Progenitor cell of endocrine pancreas (in vitro differentiated cells): ENCODE measurements at places on chromosomes 6 and 20.
A peak's percentile ranks its signal among the peaks of the same experiment; 100 is the strongest.

DNA sequence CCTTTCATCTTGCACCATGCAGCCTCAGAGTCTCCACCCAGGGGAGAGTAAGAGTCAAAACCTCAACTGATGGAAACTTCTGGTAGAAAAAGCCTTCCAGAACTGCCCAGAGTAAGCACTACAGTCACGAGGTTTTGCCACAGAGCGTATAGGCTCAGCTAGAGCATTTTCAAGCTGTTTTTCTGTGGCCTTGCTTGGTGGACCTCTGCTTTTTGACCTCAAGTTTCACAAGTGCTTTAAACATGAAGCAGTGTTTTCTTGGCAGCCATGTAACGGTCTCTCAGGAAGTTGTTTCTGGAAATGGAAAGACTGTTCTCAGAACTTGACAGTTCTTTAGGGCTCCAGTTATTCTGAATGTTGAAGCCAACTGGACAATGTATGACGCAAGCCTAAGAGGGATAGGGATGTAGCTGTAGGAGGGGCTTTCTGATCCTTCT, 146.5 kb downstream of the ZDHHC14 start:
- no peak for DNase-seq

DNA sequence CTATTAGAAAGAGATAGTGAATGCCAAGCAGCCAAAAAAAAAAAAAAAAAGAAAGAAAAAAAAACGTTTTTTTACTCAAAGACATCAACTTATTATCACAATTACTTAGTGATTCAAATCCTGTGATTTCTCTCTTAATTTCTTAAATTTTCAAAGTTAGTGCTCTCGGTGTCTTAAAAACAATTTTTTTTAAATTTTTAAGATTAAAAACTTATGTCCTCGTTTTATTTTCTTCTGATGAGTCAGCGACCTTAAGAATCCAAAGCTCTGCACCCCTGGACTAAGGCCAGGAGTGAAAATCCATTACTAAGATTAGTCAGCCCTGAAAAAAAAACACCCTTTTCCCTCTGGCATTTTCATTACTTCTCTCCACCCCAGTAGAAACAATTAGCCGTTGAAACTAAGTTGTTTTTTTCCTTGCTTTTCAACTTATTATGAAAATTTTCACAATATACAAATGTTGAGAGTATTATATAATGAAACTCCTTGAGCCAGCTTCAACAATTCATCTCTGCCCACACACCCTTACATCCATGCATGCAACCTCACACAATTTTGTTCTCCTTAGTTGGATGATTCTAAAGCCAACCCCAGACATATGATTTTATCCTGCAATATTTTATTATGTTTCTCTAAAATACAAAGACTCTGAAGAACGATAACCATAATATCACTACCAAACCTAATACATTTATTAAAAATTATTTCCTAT, 85.6 kb upstream of the CARMIL1 start:
- DNase-seq: no peak

DNA sequence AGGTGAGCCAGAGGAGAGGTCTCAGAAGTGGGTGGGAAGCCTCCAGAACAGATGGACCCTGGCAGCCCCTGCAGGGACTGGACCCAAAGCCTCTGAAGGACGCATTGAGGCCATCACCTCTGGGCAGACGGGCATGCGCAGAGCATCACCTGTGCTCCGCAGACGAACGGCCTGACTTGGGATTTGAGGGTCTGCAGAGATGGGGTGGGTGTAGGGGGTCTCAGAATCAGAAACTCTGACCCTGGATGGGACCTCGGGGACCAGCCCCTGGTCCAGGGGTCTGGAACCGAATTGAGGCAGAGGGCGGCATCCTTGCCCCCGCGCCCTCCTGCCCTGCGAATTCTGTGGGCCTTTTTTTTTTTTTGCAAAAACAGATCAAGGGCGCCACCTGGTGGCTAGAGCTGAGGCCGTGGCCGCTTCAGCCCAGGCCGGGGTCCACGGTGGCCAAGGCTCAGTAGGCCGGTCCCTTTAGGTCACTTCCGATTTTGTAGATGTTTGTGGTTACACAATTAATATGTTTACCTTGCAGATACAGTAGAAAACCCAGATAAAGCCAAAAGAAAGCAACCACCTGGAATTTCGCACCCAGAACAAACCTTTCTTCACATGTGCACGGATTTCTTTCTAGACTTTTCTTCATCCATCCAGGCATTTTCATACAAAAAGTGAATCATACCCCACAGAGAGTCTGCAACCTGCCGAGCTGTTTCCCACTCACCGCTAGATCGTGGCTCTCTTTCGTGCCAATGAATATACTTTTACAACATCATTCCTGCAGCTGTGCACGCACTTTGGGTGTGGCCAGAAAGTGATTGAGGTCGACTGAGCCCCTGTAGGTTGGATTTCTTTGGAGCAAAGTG, 25.9 kb downstream of the ZBP1 start:
- peak; percentile 61 for DNase-seq

GRCh38 chr6:47079638-47080037, 37.5 kb upstream of the ADGRF1 start:
- DNase-seq: no peak

DNA sequence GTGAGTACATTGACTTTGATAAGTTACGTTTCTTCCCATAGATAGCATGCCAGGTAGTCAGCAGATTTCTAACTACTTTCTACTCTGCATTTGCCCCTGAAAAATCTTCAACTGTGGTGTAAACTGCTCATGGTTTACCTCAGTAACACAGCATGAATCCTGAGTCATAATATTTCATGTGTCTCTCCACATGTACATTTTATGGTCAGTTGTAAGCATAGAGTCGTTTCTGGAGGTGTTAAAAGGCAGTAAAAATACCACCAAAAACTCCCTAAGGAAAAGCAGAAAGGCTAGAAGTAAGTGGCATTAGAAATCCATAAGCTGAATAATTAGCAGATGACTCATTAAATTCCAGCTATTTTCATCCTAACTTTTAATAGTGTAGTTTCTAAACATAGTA, 4.1 kb upstream of the GPR63 start:
- DNase-seq: no peak

DNA sequence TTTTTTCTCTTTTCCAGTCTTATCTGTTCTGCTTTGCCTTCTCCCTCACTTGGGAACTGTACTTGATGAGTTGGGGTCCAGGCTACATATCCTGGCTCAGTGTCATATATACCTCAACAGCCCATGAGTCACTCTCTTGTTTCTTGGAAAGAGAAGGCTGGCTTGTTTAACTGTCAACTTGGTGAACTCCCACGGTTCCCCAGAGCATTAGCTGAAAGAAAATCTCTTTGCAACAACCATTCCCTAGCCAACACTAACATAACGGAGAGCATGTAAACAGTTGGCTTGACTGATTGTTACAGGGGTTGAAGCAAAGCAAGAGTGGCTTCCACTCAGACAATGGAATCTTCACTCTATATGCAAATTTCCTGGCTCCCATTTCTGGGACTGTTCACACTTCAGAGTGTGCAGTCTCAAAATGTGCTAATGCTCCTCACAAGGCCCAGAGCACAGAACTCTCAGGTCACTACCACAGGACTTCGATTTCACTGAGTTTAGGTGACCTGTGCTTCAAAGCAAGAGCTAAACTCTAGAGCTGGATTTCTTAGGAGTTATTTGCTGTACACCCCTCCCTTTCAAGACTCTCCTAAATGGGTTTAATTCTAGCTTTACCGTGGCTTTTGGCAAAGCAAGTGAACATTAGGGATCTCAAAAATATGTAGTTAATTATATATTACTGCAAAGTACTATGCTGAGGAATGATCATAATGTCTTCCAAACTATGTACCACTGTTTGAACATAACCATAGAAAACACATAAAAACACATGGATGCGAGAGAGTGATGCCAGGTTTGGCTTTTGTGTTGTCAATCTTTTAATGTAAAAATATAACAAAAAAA, 609.8 kb downstream of the RFPL4B start:
- DNase-seq: no peak
